ENCODE measurements at places on chromosomes 4 and X. TPM values are rescaled to one million over a fixed set of nuclear protein-coding genes. Genes with fewer than 3 reads are reported as not detected.

Gene CT55
- 0.17 TPM for total RNA-seq

GRCh38 chr4:10715696-10716095 is 31.1 kb upstream of the CLNK start:
- H3K4me3 ChIP-seq, result no peak overlapping the region
- no peaks in the 10 kb centered on the region for H3K36me3 ChIP-seq
- no peaks in the 10 kb centered on the region for H3K27me3 ChIP-seq

- no peaks in the 10 kb centered on the region for H3K4me1 ChIP-seq
- DNase-seq, result no peak
- no peak overlapping the region for H3K4me3 ChIP-seq
- H3K27me3 ChIP-seq, result no peaks in the 10 kb centered on the region
These were observed 1037.8 kb downstream of the STPG2 start for GRCh38 chr4:97105347-97106099.

- H3K36me3 ChIP-seq, result no peaks in the 10 kb centered on the region
- no peak overlapping the region for H3K4me3 ChIP-seq
- no peaks in the 10 kb centered on the region for H3K27me3 ChIP-seq
- no peaks in the 10 kb centered on the region for H3K4me1 ChIP-seq
- H3K27ac ChIP-seq, result no peak overlapping the region
- DNase-seq, result no peak
These were observed 247.3 kb downstream of the GPAT3 start for GRCh38 chr4:83783215-83783614.

Gene CXCR3
- total RNA-seq, result not detected

Gene TET2
- total RNA-seq, result 32.9 TPM

DNA sequence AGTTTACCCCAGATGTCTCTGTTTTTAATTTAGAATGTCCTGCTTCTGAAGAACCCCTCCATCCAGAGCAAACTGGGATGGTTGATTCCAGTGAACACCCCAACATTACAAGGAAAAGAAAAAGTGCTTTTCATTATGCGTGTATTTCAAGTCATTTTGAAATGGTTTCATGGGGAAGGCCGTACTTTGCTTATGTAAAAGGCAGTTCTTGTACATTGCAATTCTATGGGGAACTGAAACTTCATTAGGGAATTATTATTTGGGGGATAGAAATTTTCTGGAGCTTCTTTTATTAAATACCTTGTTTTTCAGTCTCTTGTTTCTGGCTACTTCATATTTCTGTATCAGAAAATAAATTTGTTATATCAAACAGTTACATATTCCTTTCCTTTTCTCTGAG is 96.9 kb upstream of the ZNF518B start:
- H3K4me1 ChIP-seq, result no peaks in the 10 kb centered on the region
- no peak overlapping the region for H3K4me3 ChIP-seq
- H3K36me3 ChIP-seq, result no peaks in the 10 kb centered on the region
- H3K27ac ChIP-seq, result no peak overlapping the region
- no peaks in the 10 kb centered on the region for H3K27me3 ChIP-seq
- DNase-seq, result no peak

Gene GAB1
- total RNA-seq, result 81.6 TPM

Gene SCML2
- total RNA-seq, result 5.0 TPM

Gene NHSL2
- 9.3 TPM for total RNA-seq

DNA sequence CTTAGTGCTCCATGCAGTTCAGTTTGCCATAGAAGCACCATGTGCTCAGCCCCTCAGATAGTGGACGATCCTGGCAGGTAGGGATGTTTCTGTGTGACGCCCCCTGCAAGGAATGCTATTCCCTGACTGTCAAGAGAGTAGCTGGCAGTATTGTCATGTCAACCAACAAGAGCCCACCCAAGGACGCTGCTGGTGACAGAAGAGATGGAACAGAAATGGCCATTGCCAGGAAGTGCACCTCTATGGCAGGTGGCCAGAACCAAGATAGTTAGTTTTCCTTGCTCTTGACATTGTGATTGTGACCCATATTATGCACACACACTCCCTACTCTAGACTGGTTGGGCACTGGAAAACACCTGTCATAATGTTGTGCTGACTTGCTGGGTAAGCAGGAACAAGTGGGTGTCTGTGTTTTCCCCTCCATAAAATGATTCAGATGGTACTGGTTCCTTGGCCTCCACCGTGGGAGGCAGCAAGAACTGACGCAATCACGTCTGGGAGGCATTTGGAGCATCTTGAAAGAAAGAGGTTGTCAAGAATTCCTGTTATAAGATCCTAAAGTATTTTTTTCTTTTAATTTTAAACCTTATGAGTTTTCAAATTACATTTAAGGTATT is 507.9 kb downstream of the MID1IP1 start:
- H3K27me3 ChIP-seq, result peaks cover 2% of the 10 kb centered on the region
- no peak overlapping the region for H3K4me3 ChIP-seq
- no peaks in the 10 kb centered on the region for H3K36me3 ChIP-seq
- DNase-seq, result no peak
- no peaks in the 10 kb centered on the region for H3K4me1 ChIP-seq
- peak overlapping the region; percentile 30 for H3K27ac ChIP-seq

Gene NSG1
- 145 TPM for total RNA-seq
